ENCODE measurements at places on chromosomes 3 and 15. TPM values are rescaled to one million over a fixed set of nuclear protein-coding genes. Genes with fewer than 3 reads are reported as not detected.

DNA sequence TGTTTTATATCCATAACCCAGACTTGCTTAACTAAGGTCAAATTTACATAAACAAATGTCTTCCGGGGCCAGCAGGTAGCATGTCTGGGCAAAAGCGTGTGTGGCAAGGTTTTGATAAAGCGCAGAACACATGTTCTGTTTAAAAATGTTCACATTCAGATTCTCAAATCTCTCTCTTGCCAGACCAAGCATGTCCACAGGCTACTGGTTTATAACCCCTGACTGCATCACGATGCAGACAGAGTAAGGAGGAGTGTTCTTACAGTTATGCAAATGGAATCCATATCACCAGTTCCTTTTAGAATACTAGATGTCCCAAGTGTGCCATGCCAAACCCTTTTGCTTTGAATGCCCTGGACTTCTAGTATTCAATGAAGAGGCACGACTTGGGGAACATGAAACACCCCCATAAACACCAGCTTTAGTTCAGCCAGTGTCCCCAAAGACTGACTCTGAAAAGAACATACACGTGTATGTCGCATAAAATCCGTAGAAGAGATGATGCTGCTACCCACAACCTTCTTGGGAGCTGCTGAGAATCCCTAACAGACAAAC lies 412.0 kb downstream of the CNTN4 start:
- no peak overlapping the region for H3K4me3 ChIP-seq
- DNase-seq = no peak
- no peak overlapping the region for H3K27ac ChIP-seq

- H3K27ac ChIP-seq = peak overlapping the region; percentile 55
- DNase-seq = no peak
- H3K27me3 ChIP-seq = no peaks in the 10 kb centered on the region
- H3K4me1 ChIP-seq = peaks cover 72% of the 10 kb centered on the region
- no peaks in the 10 kb centered on the region for H3K36me3 ChIP-seq
- H3K4me3 ChIP-seq = no peak overlapping the region
Observed at GRCh38 chr15:38650384-38650783, 85.8 kb upstream of the RASGRP1 start.

- no peak overlapping the region for H3K27ac ChIP-seq
- no peaks in the 10 kb centered on the region for H3K36me3 ChIP-seq
- DNase-seq = no peak
- no peak overlapping the region for H3K4me3 ChIP-seq
- H3K4me1 ChIP-seq = peaks cover 3% of the 10 kb centered on the region
- H3K27me3 ChIP-seq = peaks cover 51% of the 10 kb centered on the region
Observed at GRCh38 chr15:92395098-92395635, 1.5 kb downstream of the ST8SIA2 start.

Gene C3orf49
- not detected for total RNA-seq

GRCh38 chr3:158109804-158110657 lies at the start of gene RSRC1:
RSRC1 (plus strand) TSS chr3:158110089; CDS start chr3:158122105, 12,016 bp downstream.
- no peaks in the 10 kb centered on the region for H3K36me3 ChIP-seq
- H3K4me1 ChIP-seq = peaks cover 26% of the 10 kb centered on the region
- peak within 1 kb of the TSS; percentile 71 for H3K4me3 ChIP-seq
- peak within 1 kb of the TSS; percentile 48 for H3K27ac ChIP-seq
- DNase-seq = peak; percentile 75

DNA sequence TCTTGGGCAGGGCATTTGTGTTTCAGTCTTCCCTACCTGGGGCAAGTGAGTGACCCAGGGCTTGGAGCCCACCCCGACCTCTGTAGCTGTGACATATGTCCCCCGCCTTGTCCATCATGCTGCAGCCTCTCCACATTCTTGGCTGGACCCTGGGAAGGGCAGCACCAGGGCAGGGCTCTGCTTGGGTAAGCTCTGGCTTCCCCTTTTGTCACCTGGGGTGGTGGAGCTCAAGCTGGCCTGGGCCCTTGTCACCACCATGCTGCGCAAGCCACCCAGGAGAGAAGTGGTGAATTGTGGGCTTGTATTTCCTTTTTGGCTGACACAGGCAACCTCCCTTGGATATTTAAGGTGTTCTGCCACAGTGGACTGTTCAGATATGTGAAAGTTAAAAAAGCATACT lies 29.3 kb downstream of the SPSB4 start:
- no peaks in the 10 kb centered on the region for H3K4me1 ChIP-seq
- no peak for DNase-seq
- H3K36me3 ChIP-seq = no peaks in the 10 kb centered on the region
- no peak overlapping the region for H3K27ac ChIP-seq
- H3K4me3 ChIP-seq = no peak overlapping the region

GRCh38 chr3:161957467-161957866 lies 460.9 kb downstream of the OTOL1 start:
- H3K27me3 ChIP-seq = no peaks in the 10 kb centered on the region
- H3K4me3 ChIP-seq = no peak overlapping the region

Gene CRELD1
- total RNA-seq = 48.0 TPM

Gene EIF4E3
- total RNA-seq = 58.6 TPM

GRCh38 chr3:156449710-156450574 lies 105.0 kb downstream of the SSR3 start:
- peaks cover 2% of the 10 kb centered on the region for H3K27me3 ChIP-seq
- H3K4me3 ChIP-seq = no peak overlapping the region
- no peaks in the 10 kb centered on the region for H3K4me1 ChIP-seq
- no peak overlapping the region for H3K27ac ChIP-seq

All from T-cell (primary cell).